Karpas-422 (cell line): ENCODE measurements at places on chromosomes 3 and 15. TPM values are rescaled to one million over a fixed set of nuclear protein-coding genes. Genes with fewer than 3 reads are reported as not detected.

GRCh38 chr15:29067949-29068348 lies 182.2 kb downstream of the APBA2 start:
- H3K27me3 ChIP-seq, result no peaks in the 10 kb centered on the region
- no peak overlapping the region for H3K4me3 ChIP-seq
- no peaks in the 10 kb centered on the region for H3K36me3 ChIP-seq

The LARP6 gene
- total RNA-seq, result not detected in 2 replicates

DNA sequence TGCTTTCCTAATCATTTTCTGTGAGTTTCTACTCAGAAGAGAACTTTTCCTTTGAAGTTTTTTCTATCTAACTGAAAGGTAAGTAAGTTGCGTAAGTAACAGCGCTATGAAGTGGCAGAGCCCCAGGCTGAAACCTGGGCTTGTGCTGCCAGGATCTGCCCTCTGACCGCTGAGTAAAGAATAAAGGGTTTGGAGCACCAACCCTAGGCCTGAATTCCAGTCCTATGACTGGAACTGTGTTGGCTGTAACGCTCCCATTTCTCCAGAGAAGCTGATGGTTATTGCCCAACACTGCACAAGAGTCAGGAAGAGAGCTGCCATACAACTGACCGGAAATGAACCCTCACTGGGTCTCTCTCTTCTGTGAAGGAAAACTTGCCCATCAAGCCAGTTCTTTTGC lies 87.0 kb downstream of the FOXB1 start:
- no peaks in the 10 kb centered on the region for H3K36me3 ChIP-seq
- no peaks in the 10 kb centered on the region for H3K4me1 ChIP-seq
- no peak overlapping the region for H3K4me3 ChIP-seq
- no peak for DNase-seq
- no peak overlapping the region for H3K27ac ChIP-seq
- H3K27me3 ChIP-seq, result no peaks in the 10 kb centered on the region

The IL5RA gene
- not detected in 2 replicates for total RNA-seq

The ARIH2 gene
- total RNA-seq, result 86.4 and 113 TPM in 2 replicates
